Cortex of kidney (tissue), 1 donor: ENCODE measurements at places on chromosomes 3 and 15.

- no peak for DNase-seq
These were observed 25.5 kb upstream of the APOD start for GRCh38 chr3:195609229-195609628.

- DNase-seq: no peak
These were observed 144.7 kb upstream of the GADL1 start for GRCh38 chr3:31039145-31039544.

DNA sequence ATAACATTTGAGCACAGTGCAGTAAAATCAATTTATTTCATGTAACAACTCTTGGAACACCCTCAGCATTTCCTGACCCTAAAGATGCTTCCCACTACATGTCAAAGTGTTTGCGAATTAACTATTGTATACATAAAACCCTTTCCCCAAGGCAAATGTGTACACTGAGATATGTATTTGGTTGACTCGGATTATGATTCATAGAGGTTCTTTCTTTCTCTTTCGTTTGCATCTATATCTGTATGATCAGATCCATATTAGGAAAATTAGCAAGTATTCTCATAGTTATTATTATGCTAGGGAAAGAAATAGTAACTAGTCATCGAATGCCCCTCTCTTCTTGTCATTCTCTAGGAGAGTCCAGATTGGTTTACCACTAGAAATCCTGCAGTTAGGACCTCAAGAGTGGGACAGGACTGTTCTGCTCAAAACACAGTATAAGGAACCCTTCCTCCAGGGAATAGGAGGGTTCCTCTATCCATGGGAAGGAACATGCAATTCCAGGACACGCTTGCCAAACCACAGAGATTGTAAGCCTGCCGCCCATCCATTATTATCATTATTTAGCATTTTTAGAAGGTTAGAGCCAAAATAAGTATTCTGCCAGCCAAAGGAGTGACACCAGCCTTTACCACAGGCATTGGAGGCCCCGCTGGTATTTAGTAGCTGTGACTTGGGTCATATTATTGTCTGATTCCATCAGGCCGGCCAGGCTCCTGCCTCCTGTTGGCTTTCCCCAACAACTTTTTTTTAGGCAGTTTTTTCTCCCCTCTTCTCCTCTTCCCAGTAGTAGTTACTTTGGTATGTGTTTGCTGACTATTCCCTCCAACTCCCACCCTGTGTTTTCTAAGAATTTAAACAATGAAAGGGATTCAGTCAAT lies 100.7 kb downstream of the GALK2 start:
- DNase-seq: no peak

DNA sequence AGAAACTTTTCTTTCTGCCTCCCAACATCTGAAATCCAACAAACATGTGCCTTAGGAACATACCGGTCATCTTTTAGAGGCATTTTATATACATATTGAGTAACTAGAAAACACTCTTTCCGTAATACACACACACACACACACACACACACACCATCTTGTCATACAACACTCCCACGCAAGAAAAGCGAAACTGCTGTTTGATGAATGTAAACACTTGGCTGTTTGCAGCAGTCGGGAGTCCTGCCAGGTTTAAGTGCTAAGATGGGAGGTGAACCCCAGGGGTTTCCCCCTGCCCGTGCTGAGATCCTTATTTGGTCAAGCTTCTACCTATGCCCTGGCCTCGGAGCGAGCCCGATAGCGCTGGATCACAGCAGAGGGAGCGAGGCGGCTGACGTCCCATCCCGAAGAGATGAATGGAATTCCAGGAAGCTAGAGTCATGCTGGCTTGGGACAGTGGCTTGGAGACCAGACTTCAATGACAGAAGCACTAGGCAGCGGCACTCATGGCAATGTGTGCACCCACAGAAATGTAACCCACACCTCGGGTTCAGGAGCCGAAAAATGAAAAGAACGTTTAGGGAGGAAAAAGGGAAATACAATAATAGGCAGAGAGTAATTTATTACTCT lies 1.3 kb upstream of the THBS1 start:
- DNase-seq: no peak

DNA sequence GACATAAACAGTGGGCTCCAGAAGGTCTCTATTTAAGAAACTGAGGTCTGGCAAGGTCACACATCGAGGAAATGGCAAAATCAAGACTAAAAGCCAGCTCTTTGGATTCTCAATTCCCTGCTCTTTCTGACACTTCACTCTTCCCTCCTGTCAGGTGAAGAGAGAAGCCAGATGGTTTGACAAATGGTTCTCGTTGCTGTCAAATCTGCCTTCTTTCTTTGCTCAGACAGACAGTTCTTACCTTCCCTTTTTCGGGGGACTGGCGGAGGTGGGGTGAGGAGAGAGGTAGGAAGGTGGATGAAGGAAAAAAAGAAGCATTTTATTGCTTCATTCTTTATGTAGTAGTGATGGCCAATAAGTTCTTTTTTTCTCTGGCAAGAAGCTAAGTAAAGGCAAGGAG lies 133.4 kb downstream of the LPP start:
- no peak for DNase-seq

DNA sequence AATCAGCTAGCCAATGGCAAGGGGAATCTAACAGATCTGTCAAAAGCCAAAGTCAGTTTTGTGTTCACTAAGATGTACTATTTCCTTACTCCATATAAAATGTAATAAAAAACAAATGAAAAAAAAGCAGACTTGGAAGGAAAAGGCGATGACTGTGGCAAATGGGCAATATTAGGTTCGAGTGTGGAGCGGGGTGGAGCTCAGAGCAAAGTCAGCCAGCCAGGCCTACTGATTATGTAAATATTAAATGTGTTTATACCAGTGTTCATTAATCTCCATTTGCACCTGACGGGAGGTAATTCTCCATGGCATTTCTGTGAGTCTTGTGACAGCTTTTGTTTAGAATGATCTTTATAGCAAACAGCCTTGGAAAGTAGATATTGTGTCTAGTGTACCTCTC lies 96.2 kb upstream of the KCNMB2 start:
- no peak for DNase-seq

DNA sequence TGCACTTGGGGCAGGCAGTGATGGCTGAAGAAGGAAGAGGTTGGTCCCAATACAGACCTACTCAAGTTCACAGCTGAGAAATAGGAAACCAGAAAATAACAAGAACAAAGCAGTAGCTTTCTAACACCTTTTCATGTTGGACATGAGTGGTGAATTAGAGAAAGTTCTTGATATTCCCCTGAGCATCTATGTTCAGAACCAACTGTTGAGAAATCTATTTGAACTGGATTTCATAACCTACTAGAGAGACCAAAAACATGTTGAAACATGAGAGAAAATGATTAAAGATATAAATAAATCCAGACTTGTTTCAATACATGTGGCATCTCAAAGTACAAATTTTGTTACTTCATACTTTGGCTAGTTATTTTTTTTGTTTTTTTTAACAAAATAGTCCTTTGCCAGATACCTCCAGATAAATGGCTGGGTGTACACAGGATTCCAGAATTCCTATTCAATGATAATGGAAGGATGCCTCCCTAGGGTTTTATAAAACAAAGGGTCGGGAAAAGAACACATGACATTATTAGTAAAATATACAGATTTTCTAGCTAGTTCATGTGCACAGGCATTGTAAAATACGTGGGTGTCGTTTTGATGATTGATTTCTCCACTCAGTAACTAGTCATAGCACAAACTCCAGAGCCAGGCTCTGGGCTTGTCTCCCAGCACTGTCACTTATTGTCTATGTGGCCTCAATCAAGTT lies 34.4 kb upstream of the TNFSF10 start:
- DNase-seq: no peak

- no peak for DNase-seq
These were observed 16.7 kb upstream of the CMTM7 start for GRCh38 chr3:32374788-32375595.

DNA sequence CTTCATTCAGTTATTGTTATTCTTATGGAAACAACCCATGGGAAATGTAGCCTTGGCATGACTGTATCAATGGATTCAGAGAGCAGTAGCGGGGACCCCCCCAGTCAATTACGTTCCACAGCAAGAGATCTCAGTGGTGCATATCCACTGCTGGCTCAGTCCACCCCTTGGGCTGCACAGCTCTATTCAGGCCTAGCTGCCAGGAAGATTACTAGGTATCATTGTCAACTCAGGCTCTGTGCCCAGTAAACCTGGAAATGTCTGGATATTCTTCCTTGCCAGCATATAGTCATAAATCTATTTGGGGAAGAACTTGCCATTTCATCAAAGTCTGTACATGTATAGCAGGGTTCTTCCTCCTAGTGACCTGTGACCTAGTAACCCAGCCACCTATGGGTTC lies 128.1 kb upstream of the CCDC54 start:
- no peak for DNase-seq

- no peak for DNase-seq
These were observed 27.6 kb upstream of the FOXP1 start for GRCh38 chr3:71611099-71611498.

- DNase-seq: no peak
These were observed 264.2 kb downstream of the ROBO2 start for GRCh38 chr3:77303955-77304699.

DNA sequence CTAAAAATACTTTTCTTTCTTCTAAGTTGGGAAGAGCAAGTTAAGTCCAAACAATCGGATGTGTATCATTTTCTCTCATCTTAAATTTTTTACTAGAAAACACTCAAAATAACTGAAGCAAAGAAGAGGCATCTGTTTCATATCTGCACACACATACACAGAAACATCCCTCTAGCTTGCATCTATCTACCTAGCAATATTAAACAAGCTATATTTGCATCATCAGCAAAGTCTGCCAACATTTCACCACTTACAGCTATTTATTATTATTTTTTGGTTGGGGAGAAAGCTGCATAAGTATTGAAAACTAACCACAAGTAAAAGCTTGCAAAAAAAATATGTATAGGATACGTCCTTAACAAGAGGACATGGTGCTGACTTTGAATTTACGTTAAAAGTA lies 1.9 kb downstream of the GOLIM4 start:
- no peak for DNase-seq

DNA sequence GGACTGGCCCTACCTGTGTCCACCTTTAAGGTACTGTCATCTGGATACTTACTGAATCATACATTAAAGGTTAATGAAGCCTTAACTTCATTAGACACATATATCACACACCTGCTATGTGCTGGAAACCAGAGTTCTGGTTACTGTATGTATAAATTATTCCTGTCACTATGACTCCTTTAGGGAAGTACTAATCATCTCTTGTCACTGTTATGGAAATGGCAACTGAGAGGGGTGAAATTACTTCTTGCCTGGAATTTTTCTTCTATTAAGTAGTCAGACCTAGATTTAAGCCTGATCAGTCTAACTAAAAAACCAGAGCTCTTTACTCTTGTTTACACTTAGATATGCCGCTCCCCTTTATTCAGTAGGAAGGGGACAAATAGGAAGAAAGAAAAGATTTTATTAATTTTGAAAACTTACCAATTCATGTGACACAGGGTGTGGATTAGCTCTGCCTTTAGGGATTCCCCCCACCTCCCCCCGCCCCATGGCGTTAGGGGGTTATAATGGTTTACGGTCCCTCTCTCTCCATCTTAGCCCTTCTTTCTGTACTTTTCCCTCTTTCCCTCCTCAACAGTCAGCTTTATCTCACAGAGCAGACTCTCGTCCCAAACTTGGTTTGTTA lies 152.5 kb downstream of the KLHL25 start:
- no peak for DNase-seq

DNA sequence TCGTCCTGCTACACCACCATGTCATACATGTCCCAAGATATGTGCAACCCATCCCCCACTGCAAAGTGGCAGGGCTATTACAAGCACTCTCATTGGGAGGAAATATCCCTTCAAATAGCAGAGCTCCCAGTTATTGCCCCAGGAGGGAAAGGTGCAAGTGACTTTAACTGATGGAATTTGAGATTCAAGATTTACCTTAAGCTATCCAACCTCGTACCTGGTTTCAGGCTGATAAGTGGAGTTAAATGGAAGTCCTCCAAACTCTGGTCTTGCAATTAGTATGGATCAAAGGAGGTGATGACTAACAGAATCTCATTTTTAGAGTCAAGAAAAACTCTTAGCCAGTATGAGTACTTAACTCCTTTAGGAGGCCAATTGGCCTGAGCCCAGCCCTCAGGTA lies 2.1 kb downstream of the SLCO2A1 start:
- DNase-seq: no peak

GRCh38 chr15:100341750-100342560 lies at the start of gene ADAMTS17:
ADAMTS17 (minus strand) TSS chr15:100341975; CDS start chr15:100341899, 76 bp downstream.
- peak; percentile 87 for DNase-seq

GRCh38 chr3:14122301-14122700 lies 2.4 kb downstream of the CHCHD4 start:
- DNase-seq: no peak

DNA sequence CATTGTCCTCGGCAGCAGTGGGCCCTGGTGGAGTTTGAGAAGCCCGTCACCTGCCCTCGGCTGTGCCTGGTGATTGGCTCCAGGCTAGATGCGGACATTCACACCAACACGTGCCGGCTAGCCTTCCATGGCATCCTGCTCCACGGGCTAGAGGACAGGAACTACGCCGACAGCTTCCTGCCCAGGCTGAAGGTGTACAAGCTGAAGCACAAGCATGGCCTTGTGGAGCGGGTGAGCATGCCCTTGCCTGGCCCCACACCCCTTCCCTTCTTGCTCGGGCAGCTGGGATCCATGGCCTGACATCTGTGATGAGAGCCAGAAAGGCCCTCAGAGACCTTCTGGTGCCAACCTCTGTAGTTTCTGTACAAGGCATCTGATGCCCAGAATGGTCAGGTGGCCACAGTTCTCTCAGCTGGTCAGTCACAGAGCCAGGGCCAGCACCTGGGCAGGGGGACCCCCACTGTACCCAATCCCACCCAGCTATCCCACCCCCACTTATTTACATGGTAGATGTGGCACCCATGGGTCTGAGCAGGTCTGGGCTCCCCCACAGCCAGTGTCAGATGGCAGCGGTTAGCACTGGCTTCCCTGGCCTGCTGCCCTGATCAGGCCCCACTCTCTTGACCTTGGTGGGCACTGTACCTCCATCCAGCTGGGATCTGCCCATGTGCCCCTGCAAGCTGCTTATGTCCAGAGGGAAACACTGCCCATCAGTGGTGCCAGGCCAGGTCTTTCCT lies 124.9 kb downstream of the DNAJB8 start:
- DNase-seq: no peak
